Stimulated activated CD4-positive, alpha-beta T cell treated with anti-CD3 and anti-CD28 coated beads, Interleukin-1b, Interleukin-23, amount 100 ng/mL, for 24 hours (primary cell): ENCODE measurements at places on chromosomes 2 and 18.

DNA sequence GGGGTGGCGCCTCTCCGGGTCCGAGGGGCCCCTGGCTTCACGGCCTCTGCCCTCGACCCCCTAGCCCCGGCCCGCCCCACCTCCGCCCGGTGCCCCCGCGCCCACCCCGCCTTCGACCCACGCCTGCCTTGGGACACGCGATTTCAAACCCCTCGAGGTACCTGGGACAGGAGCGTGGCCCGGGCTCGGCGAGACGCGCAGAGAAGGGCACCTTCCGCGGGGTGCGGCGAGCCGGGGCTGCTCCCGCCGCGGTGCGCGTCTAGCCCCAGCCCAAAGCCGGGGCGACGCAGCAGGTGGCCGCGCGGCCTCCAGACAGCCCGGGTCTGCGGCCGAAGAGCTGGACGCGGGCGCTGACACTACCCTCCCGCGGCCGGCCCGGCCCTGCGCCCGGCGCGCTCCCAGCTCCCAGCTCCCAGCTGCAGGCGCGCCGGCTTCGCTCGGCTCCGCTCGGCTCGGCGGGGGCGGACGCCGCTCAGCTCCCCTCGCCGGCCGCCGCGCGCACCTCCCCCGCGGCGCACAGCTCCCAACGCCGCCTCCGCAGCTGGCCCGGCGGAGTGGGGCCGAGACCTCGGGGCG is at the start of gene CRACDL:
TSS of gene CRACDL (minus strand) at position 449 of the 576 bp plus-strand sequence. CDS start 89,425 bp downstream, outside the sequence.
- no peak for DNase-seq

- no peak for DNase-seq
Measured at GRCh38 chr2:218184331-218184730, 17.6 kb upstream of the CXCR1 start.

- DNase-seq: no peak
Measured at GRCh38 chr18:42426496-42427015, 471.5 kb downstream of the PIK3C3 start.

DNA sequence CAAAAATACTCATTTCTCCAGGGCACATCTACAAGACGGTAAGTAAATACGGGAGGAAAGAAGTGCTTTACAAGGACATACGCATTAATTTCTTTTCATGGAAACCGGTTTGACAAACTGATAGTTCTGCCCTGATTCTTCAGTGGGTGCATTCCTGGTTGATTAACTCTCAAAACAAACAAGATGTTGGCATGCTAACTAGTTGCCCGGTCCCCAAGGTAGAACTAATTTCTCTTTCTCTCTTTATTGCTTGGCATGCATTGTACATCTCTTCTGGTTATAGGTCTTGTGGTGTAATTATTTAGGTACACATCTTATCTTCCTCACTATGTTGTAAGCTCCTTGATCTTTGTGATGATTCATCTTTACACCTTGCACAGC is 46.9 kb upstream of the SPATS2L start:
- no peak for DNase-seq

GRCh38 chr18:69947361-69948133 is at the start of gene CD226:
Gene CD226 (minus strand): TSS chr18:69947873. CDS start chr18:69947406, 467 bp downstream.
- DNase-seq: no peak
